ENCODE measurements at places on chromosomes 16 and 17.

GRCh38 chr17:14923981-14924380 lies 341.1 kb downstream of the PMP22 start:
- no peak for DNase-seq

GRCh38 chr17:41600318-41600717 lies 12.2 kb downstream of the KRT16 start:
- no peak for DNase-seq

GRCh38 chr16:51449441-51449840 lies 298.4 kb upstream of the SALL1 start:
- no peak for DNase-seq

- no peak for DNase-seq
These were observed 21.2 kb upstream of the HAS3 start for GRCh38 chr16:69084289-69084688.

- no peak for DNase-seq
These were observed 86.3 kb upstream of the TOM1L1 start for GRCh38 chr17:54814371-54814770.
